Ureter (tissue), 1 donor: ENCODE measurements at places on chromosomes 16 and 17. TPM values are rescaled to one million over a fixed set of nuclear protein-coding genes. Genes with fewer than 3 reads are reported as not detected.

Gene MARVELD3
- total RNA-seq, result 12.5 TPM

DNA sequence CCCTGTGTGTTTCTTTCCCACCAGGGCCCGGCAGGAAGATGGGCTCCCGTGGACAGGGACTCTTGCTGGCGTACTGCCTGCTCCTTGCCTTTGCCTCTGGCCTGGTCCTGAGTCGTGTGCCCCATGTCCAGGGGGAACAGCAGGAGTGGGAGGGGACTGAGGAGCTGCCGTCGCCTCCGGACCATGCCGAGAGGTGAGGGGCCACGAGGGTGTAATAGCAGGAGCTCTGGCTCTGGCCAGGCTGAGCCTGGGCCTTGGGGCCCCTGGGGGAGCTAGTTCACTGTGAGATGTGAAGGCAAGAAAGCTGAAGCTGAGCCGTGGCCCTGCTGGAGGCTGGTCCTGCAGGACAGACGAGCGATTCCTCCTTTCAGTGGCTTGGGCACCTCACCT, 20.0 kb downstream of the C1QTNF1 start:
- no peak for DNase-seq

GRCh38 chr16:79047337-79047736, 553.2 kb downstream of the MAF start:
- no peak for DNase-seq

GRCh38 chr16:12215277-12216105, 239.0 kb downstream of the SNX29 start:
- no peak for DNase-seq

DNA sequence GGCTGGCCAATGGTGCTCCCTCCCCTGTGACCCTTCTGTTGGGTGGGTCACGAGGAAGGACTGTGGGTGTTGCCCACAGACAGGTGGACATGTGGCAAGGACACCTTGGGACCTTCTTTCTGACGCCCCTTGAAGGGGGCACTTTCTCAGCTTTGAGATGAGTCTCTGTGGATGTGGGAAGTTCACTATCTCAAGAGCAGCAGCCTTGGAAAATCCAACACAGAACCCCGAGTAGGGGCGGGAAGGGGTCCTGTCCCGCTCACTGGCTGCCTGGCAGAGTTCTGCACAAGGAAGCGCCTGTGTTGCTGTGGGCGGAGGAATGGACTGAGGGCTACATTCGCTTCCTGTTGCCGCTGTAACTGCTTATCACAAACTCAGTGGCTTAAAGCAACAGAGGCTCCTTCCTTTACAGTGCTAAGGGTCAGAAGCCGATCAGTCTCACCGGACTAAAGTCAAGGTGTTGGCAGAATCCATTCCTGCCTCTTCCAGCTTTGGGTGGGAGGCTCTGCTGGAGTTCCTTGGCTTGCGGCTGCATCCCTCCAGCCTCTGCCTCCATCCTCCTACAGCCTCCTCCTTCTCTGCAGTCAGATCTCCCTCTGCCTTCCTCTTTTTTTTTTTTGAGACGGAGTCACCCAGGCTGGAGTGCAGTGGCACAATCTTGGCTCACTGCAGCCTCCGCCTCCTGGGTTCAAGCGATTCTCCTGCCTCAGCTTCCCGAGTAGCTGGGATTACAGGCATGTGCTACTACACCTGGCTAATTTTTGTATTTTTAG, 305.2 kb downstream of the SEC14L1 start:
- DNase-seq, result no peak
